ENCODE measurements at places on chromosomes 1 and 21.

DNA sequence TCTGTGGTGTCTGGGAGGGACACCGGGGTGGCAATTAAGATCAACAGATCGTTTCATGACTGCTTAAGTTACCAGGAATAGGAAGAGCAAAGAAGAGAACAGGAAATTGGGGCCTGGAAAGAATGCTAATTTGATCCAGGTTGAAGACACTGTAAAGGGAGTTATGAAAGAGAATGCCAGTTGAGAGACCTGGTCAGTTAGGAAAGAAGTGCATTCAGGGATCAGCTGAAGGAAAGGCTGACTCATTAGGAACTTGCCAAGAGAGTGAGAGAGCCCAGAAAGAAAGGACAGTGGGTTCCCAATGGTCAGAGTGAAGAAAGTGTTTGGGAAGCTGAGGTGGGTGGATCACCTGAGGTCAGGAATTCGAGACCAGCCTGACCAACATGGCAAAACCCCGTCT lies 119.6 kb downstream of the UBE2U start:
- DNase-seq: no peak

DNA sequence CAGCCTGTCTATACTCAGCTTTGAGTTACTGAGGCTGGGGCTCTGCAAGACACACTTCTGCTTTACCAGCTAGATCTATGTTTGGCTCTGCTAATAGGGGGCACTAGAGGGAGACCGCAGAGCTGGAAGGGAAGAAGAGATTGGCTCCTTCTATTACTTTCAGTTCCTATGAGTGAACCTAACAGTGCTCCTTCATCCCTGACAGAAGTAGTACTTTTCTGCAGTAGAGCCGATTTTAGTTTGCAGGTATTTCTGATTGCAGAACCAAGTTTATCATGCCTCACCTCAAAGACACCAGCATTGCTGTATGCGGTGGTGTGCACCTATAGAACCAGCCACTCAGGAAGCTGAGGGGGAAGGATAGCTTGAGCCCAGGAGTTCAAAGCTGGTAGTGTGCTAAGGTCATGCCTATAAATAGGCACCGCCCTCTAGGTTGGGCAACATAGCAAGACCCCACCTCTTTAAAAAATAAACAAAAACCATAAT lies 5.7 kb upstream of the ZDHHC18 start:
- no peak for DNase-seq

GRCh38 chr21:41565550-41565949 lies 57.6 kb upstream of the TMPRSS2 start:
- no peak for DNase-seq

DNA sequence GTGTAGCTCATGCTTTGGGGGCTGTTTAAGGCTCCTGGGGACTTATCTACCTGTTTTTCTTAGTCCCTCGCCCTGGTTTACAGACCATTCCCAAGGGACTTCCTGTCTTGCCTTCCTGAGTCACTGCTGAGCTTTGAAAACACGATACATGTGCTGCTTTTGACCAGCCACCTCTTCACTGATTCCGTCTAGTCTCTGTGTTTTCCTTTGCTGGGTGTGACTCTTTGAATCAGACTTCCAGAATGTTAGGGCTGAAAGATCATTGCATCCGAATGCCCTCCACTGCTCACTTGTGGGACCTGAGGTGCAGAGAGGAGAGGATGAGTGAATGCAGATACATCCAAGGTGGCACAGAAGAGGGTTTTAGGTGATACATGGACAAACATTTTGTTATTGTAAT lies 35.4 kb upstream of the CITED4 start:
- no peak for DNase-seq

DNA sequence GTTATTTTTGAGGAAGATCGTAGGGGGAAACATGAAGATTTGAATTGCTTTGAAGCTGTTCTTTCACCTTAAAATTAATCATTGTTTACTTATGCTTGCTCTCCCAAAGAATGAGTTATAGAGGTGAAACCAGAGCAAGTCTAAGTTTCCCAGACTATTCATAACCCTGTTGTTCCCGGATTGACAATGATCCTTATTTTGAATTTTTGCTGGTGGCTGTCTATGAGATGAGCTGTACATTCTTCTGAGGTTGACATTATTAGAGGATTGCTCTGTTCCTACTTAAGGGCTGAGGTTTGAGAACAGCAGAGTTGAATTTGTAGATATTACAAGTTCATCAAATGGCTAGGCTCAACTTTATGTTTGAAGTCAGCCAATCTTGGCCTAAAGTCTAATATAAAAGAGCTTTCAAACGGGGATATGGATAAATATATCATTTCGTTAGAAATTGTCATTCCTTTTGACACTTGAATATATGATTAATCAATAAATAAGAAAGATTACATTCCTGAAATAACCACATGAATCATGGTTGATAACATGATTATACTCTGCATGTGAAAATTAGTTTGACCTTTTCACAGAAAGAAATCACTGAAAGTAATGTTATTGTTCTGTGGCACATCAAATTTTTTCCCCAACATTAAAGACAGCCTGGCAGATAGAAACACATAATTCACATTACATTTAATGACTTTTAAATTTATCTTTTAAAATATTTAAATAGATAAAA lies 19.1 kb upstream of the PDE4B start:
- no peak for DNase-seq

GRCh38 chr1:206911064-206911663 lies 10.6 kb downstream of the FCMR start:
- DNase-seq: peak; percentile 19

DNA sequence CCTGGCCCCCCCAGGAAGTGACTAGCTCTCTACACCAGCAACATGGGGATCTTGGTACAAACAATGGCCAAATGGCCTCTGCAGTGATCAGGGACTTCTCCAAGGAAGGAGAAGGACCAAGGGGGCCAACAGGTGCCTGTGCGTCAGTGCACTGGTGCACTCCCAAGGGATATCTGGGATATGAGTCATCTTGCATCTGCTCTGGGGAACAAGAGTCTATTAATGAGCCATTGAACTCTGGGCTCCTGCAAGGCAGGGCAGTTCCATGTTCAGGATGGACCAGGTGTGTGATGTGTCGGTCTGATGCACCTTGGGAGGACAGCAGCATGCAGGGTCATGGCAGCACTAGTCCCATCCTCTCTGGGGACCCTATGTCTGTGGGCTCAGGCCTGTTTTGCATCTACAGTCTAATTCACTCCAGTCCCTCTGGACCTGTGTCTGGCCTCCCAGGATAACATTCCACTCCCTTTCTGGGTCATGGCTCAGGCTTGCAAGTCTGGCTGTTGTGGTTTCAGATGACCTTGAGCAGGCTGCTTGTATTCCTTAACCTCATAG lies 125.3 kb downstream of the TRABD2B start:
- no peak for DNase-seq

DNA sequence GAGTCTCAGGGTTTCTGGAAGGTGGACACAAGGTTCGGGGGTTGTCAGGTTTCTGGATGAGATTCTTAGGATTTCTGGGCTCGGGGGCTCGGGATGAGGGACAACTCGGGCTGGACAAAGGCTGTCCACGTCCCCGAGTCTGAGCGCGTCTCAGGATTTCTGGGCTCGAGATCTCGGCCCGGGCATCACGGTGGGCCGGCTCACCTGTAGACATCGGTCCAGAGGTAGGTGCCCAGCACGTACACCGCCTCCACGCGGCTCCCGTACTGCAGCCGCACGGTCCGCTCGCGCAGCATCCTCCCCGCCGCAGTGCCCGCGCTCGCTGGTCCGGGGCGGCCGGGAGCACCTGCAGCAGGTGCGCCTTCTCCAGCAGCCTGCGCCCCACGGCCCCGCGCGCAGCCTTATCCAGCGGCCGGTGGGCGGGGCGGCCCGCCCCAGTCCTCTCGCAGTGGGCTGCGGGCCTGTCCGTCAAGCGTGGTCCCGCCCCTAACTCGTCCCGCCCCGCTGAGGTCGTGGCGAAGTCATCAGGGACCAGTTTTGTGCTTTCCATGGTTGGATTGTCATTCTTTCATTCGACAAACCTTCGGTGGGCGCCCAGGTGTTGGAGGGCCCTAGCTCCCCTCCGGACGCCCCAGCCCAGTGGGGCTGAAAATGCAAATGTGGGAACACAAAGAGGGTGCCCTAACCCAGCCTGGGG lies at the start of gene PADI2:
Gene PADI2, minus strand, starts transcription at position 376 of the 697 bp plus-strand sequence. Its CDS starts 80 bp downstream, at position 296.
- DNase-seq: peak; percentile 75

- DNase-seq: no peak
These were observed 21.1 kb upstream of the ETS2 start for GRCh38 chr21:38784458-38785266.

DNA sequence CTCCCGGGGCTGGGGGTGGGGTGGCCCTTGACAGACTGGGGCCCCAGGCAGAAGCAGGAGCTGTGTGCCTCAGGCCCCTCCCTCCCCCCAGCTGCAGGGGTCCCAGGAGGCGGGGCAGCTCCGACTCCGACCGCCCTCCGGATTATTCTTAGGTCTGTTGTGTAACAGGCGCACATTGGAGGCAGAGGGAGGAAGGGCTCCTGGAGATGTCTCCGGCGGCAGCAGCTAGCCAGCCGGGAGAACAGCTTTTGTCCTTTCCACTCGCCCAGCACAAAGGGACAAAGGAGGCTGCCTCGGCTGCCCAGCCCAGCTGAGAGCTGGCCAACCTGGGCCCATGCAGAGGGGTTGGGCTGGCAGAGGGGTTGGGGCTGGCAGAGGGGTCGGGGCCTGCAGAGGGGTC lies 29.7 kb upstream of the PLCH2 start:
- DNase-seq: no peak

DNA sequence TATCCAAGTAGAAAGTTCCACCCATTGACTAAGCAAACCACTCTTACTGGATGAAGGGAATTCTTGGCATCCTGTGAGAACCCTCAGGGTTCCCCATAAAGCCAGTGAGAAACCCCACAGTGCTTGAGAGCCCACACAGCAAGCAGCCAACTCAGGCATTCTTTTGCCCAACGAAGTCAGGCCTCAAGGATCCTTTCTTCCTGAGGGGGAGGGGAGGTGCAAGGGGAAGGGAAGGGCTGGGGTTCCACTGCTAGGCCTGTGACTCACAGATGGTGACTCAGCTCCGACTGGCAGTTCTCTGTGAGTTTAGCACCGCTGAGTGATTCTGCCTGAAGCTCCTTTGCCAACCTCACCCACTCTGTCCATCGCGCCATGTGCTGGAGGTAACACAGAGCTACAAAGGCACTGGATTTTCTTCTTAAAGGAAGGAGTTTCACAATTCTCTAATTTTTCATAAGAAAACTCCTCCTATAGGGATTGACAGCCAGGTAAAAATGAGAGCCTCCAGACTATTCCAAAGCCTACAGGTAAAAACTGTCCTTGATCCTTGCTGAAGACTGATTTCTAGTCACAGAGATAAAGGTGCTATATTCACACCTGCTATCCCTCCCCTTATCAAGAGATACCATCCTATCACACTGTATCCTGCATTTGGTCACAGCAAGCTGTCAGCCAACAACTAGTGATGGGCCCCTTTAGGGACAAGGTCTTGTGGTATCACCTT lies 4.8 kb downstream of the ENO1 start:
- DNase-seq: no peak

DNA sequence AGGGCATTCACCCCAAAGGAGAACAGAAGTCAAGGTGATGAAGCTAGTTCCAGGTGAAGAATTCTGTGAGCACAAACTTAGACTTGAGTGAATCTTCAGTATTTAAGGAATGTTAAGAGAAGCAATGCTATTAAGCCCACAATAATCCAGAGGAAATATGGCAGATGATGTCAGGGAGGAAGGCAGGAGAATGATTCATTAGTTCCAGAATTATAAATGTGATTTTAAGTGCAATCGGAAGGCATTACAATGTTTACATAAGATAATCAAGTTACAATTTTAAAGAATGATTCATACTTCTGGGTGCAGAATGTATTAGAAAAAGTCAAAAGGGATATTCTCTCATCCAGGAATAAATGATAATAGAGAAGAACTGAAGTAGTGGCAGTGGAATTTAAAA lies 545.2 kb upstream of the BRINP3 start:
- no peak for DNase-seq

- no peak for DNase-seq
These were observed 8.9 kb downstream of the CACHD1 start for GRCh38 chr1:64478594-64479470.

DNA sequence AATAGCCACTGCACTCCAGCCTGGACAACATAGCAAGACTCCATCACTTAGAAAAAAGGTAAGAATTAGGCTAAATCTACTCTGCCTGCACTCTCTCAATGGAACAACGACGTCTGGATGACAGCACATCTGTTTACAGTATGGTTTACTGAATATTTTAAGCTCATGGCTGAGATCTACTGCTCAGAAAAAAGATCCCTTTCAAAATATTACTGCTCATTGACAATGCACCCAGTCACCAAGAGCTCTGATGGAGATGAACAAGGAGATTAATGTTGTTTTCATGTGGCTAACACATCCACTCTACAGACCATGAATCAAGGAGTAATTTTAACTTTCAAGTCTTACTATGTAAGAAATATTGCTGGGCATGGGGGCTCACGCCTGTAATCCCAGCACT lies 58.0 kb downstream of the SLC27A3 start:
- DNase-seq: no peak

DNA sequence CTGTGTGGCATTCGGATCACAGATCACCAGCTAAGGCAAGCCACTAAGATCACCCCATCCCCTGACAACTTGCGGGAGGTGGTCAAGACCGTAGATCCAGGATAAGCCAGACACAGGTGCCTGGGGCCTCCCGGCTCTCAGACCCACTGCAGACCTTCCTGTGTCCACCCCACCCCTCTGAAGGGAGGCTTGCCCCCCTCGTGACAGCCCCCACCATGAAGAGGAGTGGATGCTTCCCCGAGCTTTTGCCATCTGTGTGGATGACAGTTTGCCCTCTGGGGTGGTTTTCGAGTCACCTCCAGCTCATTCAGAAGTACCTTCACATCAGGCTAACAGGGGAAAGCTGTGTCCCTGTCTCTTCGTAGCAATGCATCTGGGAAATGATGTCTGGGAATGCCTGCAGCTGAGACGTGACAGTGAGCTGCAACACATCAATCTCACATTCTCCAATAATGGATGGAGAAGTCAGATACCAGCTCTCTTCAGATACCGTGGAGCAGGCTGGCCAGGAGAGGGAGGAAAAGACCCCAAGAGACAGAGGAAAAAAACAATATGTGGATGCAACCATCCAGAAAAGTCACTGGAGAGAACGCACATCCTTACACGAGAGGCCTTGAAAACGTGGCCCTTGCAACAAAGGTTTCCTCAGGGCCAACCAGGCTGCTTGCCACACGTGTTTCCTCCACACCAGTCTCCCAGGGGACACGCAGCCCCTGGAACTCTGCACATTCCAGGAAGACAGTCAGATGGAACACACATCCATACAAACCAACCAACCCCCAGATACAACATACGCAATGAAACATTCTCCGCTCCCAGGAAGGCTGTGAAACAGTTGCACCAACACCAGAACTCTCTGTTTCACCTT lies 20.4 kb upstream of the FHAD1 start:
- DNase-seq: no peak

- no peak for DNase-seq
These were observed 42.6 kb downstream of the PCSK9 start for GRCh38 chr1:55081905-55082296.

- no peak for DNase-seq
These were observed 4.1 kb upstream of the LSM10 start for GRCh38 chr1:36401602-36402503.

GRCh38 chr1:77744576-77744975 lies 15.1 kb downstream of the USP33 start:
- no peak for DNase-seq

GRCh38 chr1:2563205-2563604 lies 7.0 kb downstream of the TNFRSF14 start:
- no peak for DNase-seq

All from NCI-H2029 (cell line).